ENCODE measurements at places on chromosomes 1 and 21.

- peaks cover 5% of the 10 kb centered on the region for H3K4me1 ChIP-seq
- no peaks in the 10 kb centered on the region for H3K36me3 ChIP-seq
- no peak overlapping the region for H3K27ac ChIP-seq
- peaks cover 40% of the 10 kb centered on the region for H3K27me3 ChIP-seq
- no peak overlapping the region for H3K4me3 ChIP-seq
Observed at GRCh38 chr1:47188791-47189785, 748 bp downstream of the PDZK1IP1 start.

GRCh38 chr1:32892368-32893197 lies 6.3 kb downstream of the HPCA start:
- H3K27me3 ChIP-seq, result peaks cover 85% of the 10 kb centered on the region
- peak; percentile 37 for ATAC-seq
- H3K27ac ChIP-seq, result no peak overlapping the region
- peaks cover 20% of the 10 kb centered on the region for H3K4me1 ChIP-seq
- peak overlapping the region; percentile 71 for H3K4me3 ChIP-seq

DNA sequence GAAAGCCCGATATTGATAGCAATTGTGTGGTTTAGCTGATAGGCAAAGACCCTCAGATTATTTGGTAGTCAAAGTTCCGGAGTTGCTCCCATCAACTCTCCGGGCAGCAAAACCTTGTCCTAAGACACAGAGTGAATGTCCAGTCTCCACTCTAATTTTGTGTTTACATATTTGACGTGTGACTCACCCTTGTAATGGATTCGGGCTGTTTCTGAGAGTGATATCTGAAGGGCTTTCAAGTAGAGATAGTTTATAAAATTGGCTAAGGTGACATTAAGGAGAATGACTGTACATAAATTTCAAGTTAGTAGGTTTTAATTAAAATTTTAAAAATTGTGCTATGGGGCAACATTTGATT lies 154.2 kb downstream of the CNIH3 start:
- H3K27ac ChIP-seq, result no peak overlapping the region
- ATAC-seq, result no peak
- no peaks in the 10 kb centered on the region for H3K4me1 ChIP-seq

DNA sequence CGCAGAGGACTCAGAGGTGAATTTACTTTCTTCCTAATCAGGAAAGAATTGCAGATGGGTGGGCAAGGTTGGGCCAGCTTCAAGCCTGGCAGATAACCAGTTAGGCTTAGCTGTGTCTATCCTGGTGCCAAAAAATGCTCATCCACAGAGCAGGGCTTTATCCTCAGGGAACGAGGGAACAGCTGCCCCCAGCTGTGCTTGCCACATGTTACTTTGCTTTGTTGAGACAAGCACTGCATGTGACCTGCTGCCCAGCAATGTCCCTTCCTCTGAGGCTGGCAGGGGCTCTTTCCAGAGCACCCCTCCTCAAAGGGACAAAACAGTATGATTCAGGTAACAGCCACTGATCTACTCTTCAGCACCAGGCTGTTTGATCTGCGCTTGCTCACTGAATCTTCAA lies 505.1 kb upstream of the USP24 start:
- no peak for ATAC-seq
- peaks cover 22% of the 10 kb centered on the region for H3K27me3 ChIP-seq
- H3K4me3 ChIP-seq, result no peak overlapping the region

DNA sequence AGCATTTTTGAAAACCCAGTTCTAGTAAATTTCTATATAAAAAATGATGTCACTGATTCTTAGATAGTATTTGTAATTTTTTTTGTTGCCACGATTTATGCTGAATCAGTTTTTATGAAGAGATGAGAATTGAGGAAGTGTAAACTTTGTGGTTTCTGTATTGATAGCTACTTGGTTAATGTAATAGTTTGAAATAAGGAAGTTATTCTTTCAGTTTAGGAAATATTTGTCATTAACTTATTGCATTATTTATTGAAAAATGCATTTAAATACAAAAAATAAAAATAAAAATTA lies 97.8 kb downstream of the ZFYVE9 start:
- peaks cover 6% of the 10 kb centered on the region for H3K4me1 ChIP-seq
- H3K36me3 ChIP-seq, result no peaks in the 10 kb centered on the region
- H3K27me3 ChIP-seq, result peaks cover 43% of the 10 kb centered on the region
- H3K4me3 ChIP-seq, result no peak overlapping the region
